ENCODE measurements at places on chromosomes 1 and 21. TPM values are rescaled to one million over a fixed set of nuclear protein-coding genes. Genes with fewer than 3 reads are reported as not detected.

DNA sequence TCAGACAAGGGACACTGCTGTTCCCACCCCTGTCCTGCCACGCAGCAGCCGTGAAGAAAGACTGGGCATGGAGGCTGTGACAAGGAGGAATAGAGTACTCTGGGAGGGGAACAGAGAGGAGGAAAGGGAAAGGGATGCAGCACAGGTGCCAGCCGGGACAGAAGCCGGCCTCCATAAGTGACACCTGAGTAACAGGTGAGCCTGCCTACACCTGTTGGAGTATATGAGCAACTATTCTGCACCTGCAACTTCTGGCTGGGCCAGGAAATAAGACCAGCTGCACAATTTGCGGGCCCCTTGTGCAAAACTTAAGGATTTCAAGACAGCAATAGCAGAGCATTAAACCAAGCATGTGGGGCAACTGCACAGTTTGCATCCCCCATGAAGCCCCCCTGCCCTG is 72.5 kb upstream of the GOLT1A start:
- no peak for DNase-seq
- H3K27ac ChIP-seq, result peak overlapping the region; percentile 83
- H3K4me3 ChIP-seq, result peak overlapping the region; percentile 6
- no peaks in the 10 kb centered on the region for H3K36me3 ChIP-seq

DNA sequence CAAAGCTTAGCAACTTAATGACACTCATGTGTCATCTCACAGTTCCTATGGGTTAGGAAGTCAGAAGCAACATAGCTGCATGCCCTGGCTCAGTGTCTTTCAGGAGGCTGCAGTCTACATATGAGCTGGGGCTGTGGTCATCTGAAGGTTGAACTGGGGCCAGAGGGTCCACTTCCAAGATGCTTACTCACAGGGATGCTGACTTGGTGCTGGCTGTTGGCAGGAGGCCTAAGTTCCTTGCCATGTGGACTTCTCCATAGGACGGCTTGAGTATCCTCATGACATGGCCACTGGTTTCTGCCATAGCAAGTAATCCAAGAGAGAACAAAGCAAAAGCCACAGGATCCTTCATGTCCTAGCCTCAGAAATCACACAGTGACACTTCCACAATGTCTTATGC is 12.1 kb upstream of the FAM43B start:
- no peak for DNase-seq
- H3K4me1 ChIP-seq, result no peaks in the 10 kb centered on the region
- no peaks in the 10 kb centered on the region for H3K27me3 ChIP-seq
- no peak overlapping the region for H3K27ac ChIP-seq

GRCh38 chr21:45642122-45642813 is 1.3 kb upstream of the PCBP3 start:
- H3K36me3 ChIP-seq, result no peaks in the 10 kb centered on the region
- no peak overlapping the region for H3K27ac ChIP-seq
- no peaks in the 10 kb centered on the region for H3K4me1 ChIP-seq
- H3K4me3 ChIP-seq, result peak overlapping the region; percentile 19

- no peaks in the 10 kb centered on the region for H3K4me1 ChIP-seq
- no peak overlapping the region for H3K27ac ChIP-seq
- H3K4me3 ChIP-seq, result no peak overlapping the region
These were observed 57.6 kb downstream of the SIM2 start for GRCh38 chr21:36756527-36756926.

GRCh38 chr1:174399211-174399610 is 48.6 kb upstream of the GPR52 start:
- no peaks in the 10 kb centered on the region for H3K27me3 ChIP-seq
- no peak overlapping the region for H3K4me3 ChIP-seq
- DNase-seq, result no peak
- H3K36me3 ChIP-seq, result no peaks in the 10 kb centered on the region

- peaks cover 2% of the 10 kb centered on the region for H3K4me1 ChIP-seq
- H3K27ac ChIP-seq, result no peak overlapping the region
- H3K36me3 ChIP-seq, result no peaks in the 10 kb centered on the region
- no peak overlapping the region for H3K4me3 ChIP-seq
- no peaks in the 10 kb centered on the region for H3K27me3 ChIP-seq
- no peak for DNase-seq
These were observed 32.3 kb downstream of the CFAP57 start for GRCh38 chr1:43204394-43204793.

GRCh38 chr1:54260810-54261209 is 60.8 kb downstream of the MRPL37 start:
- no peaks in the 10 kb centered on the region for H3K36me3 ChIP-seq
- no peaks in the 10 kb centered on the region for H3K27me3 ChIP-seq
- H3K4me1 ChIP-seq, result no peaks in the 10 kb centered on the region
- H3K4me3 ChIP-seq, result no peak overlapping the region
- no peak for DNase-seq

- H3K4me1 ChIP-seq, result no peaks in the 10 kb centered on the region
- peak overlapping the region; percentile 93 for H3K27ac ChIP-seq
- H3K27me3 ChIP-seq, result no peaks in the 10 kb centered on the region
- no peaks in the 10 kb centered on the region for H3K36me3 ChIP-seq
These were observed 2.1 kb downstream of the KDM5B start for GRCh38 chr1:202805886-202806844.

DNA sequence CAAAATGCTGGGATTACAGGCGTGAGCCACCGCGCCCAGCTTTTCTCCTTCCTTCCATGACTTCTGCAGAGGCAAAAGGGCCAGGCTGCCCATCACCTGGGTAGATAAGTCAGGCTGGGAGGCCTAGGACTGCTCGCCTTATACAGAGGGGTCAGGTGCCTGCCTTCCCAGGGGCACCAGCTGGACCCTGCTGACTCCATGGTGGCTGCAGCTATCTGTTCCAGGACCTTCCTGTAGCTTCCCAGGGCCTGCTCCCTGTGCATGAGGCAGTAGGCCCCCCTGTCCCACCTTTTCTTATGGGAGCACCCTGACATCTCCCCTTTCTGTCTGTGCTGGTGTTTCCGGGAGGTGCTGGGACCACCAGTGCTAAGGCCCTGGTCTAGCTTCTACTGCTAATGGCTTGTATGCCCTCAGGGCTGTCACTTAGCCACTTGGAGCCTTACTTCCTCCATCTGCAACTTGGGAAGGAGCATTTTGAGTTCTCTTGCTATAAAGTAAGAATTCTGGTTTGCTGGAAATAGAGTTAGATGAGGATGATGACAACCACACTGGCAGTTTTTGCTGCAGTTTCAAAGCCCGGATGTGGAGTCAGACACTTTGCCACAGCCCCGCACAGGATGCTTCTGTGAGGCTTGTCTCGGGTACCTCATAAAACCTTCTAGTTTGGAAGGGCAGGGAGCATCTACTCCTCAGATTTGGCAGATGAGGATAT is 14.4 kb downstream of the SOX13 start:
- no peaks in the 10 kb centered on the region for H3K27me3 ChIP-seq
- H3K27ac ChIP-seq, result peak overlapping the region; percentile 98
- H3K36me3 ChIP-seq, result no peaks in the 10 kb centered on the region
- peaks cover 74% of the 10 kb centered on the region for H3K4me1 ChIP-seq
- no peak for DNase-seq

DNA sequence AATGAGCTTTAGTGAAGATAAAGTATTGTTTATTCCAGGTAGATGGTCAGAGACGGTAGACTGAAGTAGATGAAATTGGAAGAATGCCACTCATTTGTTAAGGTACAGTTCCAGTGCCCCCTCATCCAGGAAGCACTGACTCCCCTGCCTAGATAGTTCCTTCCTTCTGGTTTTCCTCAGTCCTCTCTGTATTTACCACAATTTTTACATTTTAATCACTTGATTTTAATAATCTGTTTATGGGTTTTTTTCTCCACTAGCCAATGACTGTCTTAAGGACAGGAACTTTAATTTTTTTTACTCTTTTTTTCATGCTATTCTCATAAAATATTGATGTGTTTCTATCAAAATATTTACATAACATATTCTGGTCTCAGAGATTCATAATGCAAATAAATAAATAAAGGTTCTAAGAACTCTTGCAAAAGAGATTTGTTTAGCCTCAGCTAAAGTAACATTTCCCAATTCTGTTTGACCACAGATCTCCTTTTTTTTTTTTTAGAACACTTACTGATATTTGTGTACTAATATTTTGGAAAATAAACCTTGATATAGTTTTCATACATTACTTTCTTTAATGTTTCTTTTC is 651.6 kb downstream of the PLPP3 start:
- H3K27ac ChIP-seq, result no peak overlapping the region
- H3K4me3 ChIP-seq, result no peak overlapping the region
- DNase-seq, result no peak
- H3K4me1 ChIP-seq, result no peaks in the 10 kb centered on the region
- no peaks in the 10 kb centered on the region for H3K36me3 ChIP-seq

GRCh38 chr1:194731025-194731424 is 1544.6 kb upstream of the B3GALT2 start:
- no peaks in the 10 kb centered on the region for H3K36me3 ChIP-seq
- DNase-seq, result no peak
- H3K4me3 ChIP-seq, result no peak overlapping the region
- no peaks in the 10 kb centered on the region for H3K27me3 ChIP-seq
- no peaks in the 10 kb centered on the region for H3K4me1 ChIP-seq

- peaks cover 17% of the 10 kb centered on the region for H3K4me1 ChIP-seq
- no peak overlapping the region for H3K4me3 ChIP-seq
- no peak for DNase-seq
- no peaks in the 10 kb centered on the region for H3K36me3 ChIP-seq
- H3K27ac ChIP-seq, result no peak overlapping the region
- no peaks in the 10 kb centered on the region for H3K27me3 ChIP-seq
These were observed 129.2 kb downstream of the DHRS3 start for GRCh38 chr1:12488666-12489354.

DNA sequence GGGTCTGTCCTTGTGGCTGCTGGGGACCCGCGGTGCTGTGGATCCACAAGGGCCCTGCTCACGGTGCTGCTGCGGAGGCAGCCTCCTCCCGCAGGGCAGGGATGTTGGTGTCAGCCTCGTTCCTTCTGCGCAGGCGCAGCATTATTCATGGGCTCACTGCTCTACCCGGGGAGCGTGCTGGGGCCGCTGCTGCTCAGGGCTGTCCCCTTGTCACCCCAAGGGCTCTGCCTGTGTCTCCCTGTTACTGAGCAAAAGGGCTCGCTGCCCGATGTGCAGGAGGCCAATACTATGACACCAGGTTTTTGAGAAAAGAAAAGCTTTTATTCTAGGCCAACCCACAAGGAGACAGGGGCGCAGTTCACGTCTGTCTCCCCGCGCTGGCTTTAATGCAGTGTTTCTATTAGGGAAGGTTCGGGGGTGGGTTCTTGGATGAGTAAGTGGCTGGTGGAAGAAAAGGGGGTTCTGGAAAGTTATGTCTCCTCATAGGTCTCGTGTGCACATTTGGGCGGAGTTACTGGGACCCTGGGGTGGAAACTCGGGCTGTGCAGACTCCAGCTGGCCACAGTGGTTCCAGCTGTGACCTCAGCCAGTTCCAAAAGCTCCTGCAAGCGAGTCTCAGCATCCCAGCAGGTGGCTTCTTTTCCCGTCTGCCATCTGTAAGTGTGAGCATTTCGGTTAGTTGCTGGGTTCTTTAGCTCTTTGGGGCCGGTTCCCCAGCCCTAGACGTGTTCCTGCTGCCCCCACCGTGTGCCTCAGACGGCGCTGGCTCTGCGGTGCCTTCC is 40.8 kb upstream of the LRRC3 start:
- no peak overlapping the region for H3K27ac ChIP-seq
- no peaks in the 10 kb centered on the region for H3K36me3 ChIP-seq
- H3K27me3 ChIP-seq, result peaks cover 11% of the 10 kb centered on the region
- H3K4me1 ChIP-seq, result no peaks in the 10 kb centered on the region

- H3K4me1 ChIP-seq, result peaks cover 12% of the 10 kb centered on the region
- DNase-seq, result no peak
- no peaks in the 10 kb centered on the region for H3K36me3 ChIP-seq
- H3K4me3 ChIP-seq, result peak overlapping the region; percentile 41
- H3K27me3 ChIP-seq, result no peaks in the 10 kb centered on the region
- H3K27ac ChIP-seq, result no peak overlapping the region
These were observed 2.1 kb downstream of the KIF26B start for GRCh38 chr1:245156736-245157505.

DNA sequence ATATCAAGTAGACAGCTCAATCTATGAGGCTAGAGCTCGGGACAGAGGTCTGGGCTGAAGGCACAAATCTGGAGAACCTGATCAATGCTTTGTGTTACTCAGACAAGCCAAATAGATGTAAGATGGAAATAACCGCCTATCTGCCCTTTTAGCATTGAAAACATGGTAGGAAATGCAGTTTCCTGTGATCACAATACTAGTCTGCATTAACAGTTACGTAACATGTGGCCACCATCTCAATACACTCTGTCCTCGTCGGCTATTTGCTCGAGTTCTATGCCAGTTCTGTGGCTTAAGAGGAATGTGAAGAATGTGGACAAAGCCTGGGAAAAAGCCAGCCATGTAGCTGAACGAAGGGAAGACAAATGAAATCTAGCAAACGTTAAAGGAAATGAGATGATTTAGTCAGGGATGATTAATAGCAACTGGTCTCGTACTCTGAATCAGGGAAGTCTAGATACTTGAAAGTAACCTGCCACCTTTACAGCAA is 73.3 kb downstream of the HSF2BP start:
- no peaks in the 10 kb centered on the region for H3K4me1 ChIP-seq
- no peak overlapping the region for H3K4me3 ChIP-seq
- H3K36me3 ChIP-seq, result no peaks in the 10 kb centered on the region
- peak; percentile 95 for DNase-seq
- H3K27me3 ChIP-seq, result no peaks in the 10 kb centered on the region
- peak overlapping the region; percentile 74 for H3K27ac ChIP-seq

DNA sequence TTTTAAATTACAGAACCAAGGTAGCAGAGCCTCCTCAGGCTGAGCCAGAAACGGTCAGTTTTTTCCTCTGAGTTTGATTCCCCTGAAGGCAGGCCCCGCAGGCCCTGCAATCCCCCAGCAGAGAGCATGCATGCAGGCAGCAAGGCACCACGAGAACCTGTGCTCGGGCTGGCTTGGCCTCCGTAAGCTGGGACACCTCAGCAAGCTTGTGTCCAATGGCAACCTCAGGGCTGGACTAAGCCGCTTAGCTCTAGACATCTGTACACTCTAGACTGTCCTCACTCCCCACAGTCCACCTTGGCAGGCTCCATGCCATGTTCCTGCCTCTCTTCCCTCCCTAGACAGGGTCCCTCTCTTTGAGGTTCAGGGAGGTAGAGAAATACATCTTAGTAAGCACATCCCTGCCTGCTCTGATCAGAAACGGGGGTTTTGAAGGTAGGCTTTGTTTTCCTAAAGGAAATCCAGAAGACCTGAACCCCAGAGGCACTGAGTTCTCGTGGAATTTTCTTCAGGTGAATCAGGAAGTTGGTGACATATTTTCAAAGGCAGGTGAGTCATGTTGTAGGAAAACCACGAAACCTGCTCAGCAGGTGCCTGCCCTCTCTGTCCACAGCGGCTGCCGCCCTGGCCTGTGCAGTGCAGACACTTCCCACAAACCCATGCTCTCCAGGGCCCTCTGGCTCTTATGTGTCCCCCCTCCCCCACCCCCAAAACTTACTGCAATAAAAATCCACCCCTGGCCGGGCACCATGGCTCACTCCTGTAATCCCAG is 7.0 kb downstream of the TMEM63A start:
- peak; percentile 78 for DNase-seq
- H3K27ac ChIP-seq, result peak overlapping the region; percentile 71
- peaks cover 17% of the 10 kb centered on the region for H3K36me3 ChIP-seq
- H3K27me3 ChIP-seq, result no peaks in the 10 kb centered on the region
- peaks cover 20% of the 10 kb centered on the region for H3K4me1 ChIP-seq

The PAPPA2 gene
- total RNA-seq, result 1.9 TPM

The HRNR gene
- not detected for total RNA-seq

The CLCA4 gene
- total RNA-seq, result 1.4 TPM

The SPRR4 gene
- total RNA-seq, result not detected

The RAB3B gene
- total RNA-seq, result 8.5 TPM

The AMY1B gene
- not detected for total RNA-seq

The ITLN2 gene
- total RNA-seq, result 2.4 TPM

The CNN3 gene
- total RNA-seq, result 180 TPM

The KLHDC8A gene
- not detected for total RNA-seq

The GPR52 gene
- total RNA-seq, result 6.0 TPM

The ELAPOR1 gene
- total RNA-seq, result 102 TPM

The GBP7 gene
- total RNA-seq, result not detected

The CFAP74 gene
- 9.1 TPM for total RNA-seq

The CYB5RL gene
- 10.9 TPM for total RNA-seq

The TRAF5 gene
- 8.0 TPM for total RNA-seq

The HSD3B2 gene
- not detected for total RNA-seq

The KANK4 gene
- total RNA-seq, result 6.1 TPM
